H7 (cell line): ENCODE measurements at places on chromosomes 3 and 15. TPM values are rescaled to one million over a fixed set of nuclear protein-coding genes. Genes with fewer than 3 reads are reported as not detected.

DNA sequence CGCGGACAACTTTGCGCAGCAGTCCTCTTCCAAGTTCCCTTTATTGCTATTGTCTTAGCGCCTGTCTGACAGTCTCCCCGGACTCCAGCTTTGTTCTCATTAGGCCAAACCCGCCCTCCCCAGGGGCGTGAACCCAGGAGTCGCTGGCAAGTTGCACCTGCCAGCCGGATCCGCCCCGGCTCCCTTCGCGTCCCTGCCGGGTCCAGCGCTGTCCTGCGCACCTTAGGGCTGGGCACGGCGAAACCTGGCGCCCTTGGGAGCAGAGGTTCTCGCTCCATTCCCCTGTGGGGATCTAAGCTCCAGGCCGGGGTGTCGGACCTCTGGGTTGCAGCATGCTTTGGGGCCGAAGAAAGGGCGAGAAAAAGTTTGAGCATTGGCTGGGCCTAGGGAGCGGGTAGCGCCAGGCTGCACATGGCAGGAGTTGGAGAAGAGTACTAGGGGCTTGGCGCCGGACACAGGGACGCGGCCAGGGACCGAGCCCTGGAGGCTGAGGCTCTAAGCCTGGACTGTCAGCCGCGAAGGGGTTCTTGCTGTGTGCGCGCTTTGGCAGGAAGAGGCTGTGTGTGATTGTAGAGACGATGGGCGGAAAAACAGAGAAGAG lies 335.1 kb upstream of the THRB start:
- DNase-seq: peak; percentile 65

- DNase-seq: no peak
Observed at GRCh38 chr3:30333903-30334302, 272.5 kb upstream of the TGFBR2 start.

GRCh38 chr3:186176373-186176990 lies 67.6 kb upstream of the ETV5 start:
- DNase-seq: no peak

GRCh38 chr3:55426486-55426885 lies 60.6 kb downstream of the WNT5A start:
- no peak for DNase-seq

GRCh38 chr15:59792359-59792758 lies 103.2 kb upstream of the BNIP2 start:
- no peak for DNase-seq

DNA sequence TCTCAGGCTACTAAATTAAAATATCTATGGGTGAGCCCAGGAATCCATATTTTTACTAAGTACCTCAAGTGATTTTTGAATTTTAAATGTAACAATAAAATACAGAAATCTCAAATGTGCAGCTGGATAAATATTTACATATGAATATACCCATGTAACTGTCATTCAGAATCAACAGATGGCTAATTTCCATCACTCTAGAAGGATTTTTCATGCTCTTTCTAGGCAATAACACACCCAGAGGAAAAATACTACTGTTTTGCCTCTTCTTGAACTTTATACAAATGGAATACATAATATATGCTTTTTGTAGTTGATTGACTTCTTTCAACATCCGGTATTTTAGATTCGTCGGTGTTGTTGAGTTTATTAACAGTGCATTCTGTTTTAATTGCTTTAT lies 601.3 kb upstream of the NECTIN3 start:
- DNase-seq: no peak

DNA sequence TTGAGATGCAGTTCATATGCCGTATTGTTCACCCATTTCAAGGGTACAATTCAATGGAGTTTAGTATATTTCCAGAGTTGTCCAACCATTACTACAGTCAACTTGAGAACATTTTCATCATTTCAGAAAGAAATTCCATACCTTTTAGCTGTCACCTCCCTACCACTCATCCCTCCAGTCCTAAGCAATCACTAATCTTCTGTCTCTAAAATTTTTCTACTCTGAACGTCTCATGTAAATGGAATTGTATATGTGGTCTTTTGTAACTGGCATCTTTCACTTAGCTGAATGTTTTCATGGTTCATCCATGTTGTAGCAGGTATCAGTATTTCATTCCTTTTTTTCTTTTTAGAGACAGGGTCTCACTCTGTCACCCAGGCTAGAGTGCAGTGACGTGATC lies 51.1 kb downstream of the CMTM7 start:
- no peak for DNase-seq

DNA sequence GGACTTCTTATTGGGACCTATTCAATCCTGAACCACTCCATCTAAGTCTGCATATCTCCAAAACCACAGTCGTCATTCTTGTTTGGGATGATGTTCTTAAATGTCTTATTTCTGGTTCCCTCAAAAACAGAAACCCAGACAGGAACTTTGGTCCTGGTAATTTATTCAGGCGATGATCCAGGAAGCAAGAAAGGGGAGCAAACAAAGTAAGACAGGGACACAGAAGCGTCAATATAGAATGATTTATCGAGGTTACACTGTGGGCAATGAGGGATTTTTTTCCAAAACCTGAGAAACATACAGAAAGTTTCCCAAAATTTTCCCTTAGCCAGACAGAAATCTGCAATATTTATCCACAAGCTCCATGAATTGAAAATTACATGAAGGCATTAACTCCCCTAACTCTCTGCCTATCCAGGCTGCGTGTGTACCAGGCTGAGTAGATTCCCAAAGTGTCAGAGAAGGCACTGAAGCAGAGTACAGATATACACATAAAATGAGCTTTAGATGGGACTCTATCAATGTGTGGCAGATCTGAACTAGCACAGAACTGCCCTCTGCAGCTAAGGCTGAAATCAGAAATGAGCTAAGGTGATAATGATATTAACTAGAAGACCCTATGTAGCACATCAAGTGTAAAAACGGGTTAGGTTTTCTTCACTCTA lies 43.2 kb downstream of the TP63 start:
- no peak for DNase-seq

- no peak for DNase-seq
Observed at GRCh38 chr15:40103864-40104271, 4.8 kb downstream of the BMF start.

GRCh38 chr15:78363381-78363734 lies 23.2 kb downstream of the CRABP1 start:
- no peak for DNase-seq

- peak; percentile 99 for DNase-seq
Observed at GRCh38 chr3:38649500-38650247, at the start of gene SCN5A. SCN5A (minus strand) TSS chr3:38649687; CDS start chr3:38633307, 16,380 bp downstream.

DNA sequence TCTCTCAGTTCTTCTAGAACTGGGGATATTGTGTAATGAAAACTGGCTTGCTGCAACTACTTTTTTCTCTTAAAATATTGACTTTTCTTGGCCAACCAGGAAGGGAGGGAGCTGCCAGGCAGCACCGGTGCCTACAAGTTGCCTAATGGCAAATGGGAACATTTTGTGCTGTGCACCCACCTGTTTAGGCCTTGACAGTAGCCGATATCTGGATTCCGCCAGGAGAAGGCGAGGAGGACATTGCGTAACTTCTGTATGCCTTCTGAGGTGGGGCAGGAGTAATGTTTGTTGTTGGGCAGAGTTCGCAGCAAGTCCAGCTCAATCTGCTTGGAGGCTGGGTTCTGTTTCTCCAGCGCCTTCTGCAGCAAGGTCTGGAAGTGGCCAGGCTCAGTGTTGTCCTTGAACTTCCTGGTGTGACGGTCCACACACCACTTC lies 64.9 kb downstream of the TBC1D2B start:
- no peak for DNase-seq

DNA sequence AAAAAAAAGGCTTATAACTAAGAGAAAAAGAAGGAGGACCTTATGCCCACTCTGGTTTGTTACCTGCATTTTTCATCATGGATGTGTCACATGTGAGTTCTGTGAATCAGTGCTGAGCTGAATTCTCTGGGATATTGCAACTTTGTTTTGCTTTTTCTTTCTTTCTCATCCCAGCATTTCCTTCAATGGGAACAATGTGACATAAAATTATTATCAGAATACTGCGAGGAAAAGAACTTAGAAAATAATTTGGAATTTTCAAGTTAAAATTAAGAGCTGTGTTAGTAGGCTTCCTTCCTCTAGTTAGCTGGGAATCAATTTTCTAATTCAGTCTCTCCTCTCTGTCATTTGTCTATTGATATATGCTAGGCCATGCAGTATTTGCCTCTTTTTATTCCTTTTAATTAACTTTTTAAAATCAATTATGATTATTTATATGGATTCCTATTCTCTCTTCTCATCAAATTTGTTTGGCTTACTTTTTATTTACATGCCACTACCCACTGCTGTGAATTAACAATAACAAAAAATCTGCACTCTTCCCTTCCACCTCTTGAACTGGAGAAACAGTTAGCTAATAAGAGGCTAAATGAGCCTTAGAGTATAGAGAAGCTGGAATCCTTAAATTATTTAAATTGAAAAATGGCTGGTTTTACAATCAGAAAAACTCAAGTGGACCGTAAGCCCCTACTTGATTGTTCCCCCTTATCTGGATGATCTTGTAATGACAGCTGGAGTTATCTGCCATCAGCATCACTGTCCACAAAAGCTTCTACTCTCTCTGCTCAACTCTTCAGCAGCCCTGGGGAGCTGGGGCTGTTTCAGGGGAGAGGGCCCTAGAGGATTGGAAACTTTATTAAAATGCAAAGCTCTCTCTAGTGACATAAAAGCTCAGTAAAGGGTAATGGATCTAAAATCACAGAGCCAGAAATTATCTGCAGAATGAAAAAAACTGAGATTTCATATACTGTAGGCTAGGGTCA lies 95.3 kb upstream of the SOX2 start:
- DNase-seq: no peak

- no peak for DNase-seq
Observed at GRCh38 chr3:12854565-12854964, 13.2 kb upstream of the RPL32 start.

GRCh38 chr15:78006567-78007205 lies 70.8 kb downstream of the TBC1D2B start:
- no peak for DNase-seq

DNA sequence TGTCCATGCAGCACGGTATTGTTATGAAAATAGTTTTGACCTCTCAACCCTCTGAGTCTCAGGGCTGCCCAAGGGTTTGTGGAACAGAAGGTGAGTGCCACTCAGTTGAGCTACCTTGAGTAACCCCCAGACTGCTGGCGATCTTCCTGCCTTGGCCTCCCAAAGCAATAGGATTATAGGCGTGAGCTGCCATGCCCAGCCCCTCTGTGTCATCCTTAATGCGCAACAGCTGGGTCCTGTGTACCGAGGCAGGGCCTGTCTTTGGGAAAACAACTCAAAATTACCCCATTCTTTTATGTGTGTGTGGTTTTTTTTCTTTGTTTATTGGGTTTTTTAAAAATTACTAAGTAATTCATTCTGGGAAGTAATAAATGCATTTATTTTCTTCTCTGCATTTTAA lies 78.3 kb upstream of the TPM1 start:
- no peak for DNase-seq

DNA sequence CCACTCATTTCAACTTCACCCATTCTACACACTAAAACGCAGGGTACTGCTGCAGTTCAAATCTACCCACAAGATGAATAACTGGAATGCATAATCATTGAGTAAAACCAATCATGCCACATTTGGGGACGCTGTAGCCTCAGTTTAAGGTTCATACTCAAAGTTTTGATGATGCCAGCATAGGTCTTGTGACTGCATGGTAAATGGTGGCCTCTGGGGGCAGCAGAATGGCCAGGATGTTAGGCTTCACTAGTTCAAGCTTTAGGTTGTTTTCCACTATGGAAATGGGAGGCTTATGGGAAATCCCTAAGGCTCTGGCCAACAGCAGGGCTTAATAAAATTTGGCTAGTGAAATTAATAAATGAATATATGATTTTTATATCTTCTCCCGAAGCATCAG lies 104.3 kb upstream of the TSC22D2 start:
- no peak for DNase-seq

DNA sequence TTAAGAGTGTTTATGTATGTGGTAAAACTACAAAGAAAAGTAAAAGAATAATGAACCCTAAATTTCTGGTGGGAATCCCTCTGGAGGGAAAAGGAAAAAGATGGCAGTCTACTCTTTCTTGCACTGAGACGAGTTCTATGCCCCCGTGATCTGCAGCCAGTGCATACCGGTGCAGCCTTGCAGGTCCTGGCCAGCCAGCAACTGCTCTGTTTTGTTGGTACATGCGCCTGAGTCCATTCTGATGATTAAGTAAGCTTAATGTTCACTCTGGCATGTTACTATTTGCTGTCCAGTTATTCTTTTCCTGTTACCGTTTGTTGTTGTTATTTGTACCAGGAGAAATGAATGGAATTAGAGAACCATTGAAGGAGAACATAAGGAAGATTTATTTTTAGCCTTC lies 95.1 kb upstream of the TMC3 start:
- no peak for DNase-seq

GRCh38 chr3:194165271-194166018 lies 29.5 kb downstream of the HES1 start:
- no peak for DNase-seq

DNA sequence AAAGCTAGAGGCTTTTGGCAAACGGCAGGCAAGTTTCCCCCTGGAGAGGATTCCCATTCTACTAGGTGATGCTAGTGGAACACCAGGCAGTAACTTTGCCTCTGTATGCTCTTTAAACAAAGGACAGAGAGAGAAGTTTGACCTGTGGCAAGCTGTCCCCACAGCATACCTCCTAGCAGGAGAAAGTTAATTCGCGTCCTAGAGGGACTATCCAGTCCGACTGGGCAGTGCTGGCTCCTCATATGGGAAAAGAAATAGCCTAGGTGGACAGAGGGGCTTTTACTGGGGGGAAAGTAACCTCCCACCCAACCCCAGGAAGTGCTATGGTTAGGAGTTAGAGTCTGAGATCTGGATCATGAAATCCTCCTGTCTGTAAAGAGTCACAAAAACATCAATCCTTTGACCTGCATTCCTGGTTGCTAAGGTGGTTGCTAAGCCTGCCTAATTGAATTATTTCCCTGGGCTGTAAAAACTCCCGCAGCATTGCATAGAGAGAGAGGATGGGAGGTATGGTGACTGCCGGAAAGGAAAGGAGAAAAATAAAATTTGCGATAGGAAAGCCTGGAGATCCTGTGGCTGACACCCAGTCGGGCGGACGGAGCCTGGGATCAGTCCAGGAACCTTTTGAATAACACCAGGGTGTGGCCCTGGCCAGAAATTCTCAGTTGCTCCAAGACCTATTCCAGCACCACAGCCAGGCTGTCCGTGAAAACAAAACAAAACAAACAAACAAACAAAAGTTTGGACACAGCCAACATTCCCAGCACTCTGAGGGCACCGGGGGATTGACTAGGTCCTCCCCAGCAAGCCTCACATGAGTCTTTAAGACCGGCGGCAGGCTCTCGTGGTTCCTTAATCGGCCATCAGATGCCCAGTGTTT lies 67.7 kb upstream of the ATP11B start:
- DNase-seq: peak; percentile 35

- DNase-seq: no peak
Observed at GRCh38 chr3:52049503-52049902, 6.9 kb downstream of the DUSP7 start.

Gene BLM
- total RNA-seq: 29.7 and 36.4 TPM in 2 replicates

Gene STRC
- 0.03 and 0.55 TPM in 2 replicates for total RNA-seq

Gene P2RY14
- not detected in 2 replicates for total RNA-seq

Gene ONECUT1
- total RNA-seq: 8.0 and 25.0 TPM in 2 replicates
